IMR-90 (cell line): ENCODE measurements at places on chromosomes 2 and 18. TPM values are rescaled to one million over a fixed set of nuclear protein-coding genes. Genes with fewer than 3 reads are reported as not detected.
A peak's percentile ranks its signal among the peaks of the same experiment; 100 is the strongest.

DNA sequence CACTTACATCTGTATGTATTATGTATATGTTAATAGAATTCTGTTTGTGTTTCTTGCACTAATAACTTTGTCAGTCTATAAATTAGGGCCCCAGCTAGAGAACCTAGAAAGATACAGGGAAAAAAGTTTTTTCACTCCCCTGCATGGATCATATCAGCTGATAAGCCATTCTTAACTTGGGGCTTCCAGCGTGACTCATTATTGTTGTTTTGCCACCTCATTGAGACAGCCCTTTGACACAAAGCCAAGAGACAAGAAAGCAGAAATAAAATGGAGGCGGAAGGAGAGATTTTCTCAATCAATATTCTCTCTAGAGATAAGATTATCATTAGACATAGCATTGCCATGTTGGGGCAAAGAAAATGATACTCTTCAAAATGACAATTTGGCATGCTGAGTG, 93.4 kb downstream of the AKAIN1 start:
- H3K27ac ChIP-seq: no peak overlapping the region
- no peak for DNase-seq
- no peak overlapping the region for H3K4me3 ChIP-seq
- no peaks in the 10 kb centered on the region for H3K27me3 ChIP-seq
- H3K4me1 ChIP-seq: no peaks in the 10 kb centered on the region

GRCh38 chr2:20930928-20931327, 108.0 kb upstream of the LDAH start:
- no peaks in the 10 kb centered on the region for H3K4me1 ChIP-seq
- no peak overlapping the region for H3K27ac ChIP-seq
- peak; percentile 36 for DNase-seq
- H3K27me3 ChIP-seq: no peaks in the 10 kb centered on the region
- no peaks in the 10 kb centered on the region for H3K36me3 ChIP-seq

GRCh38 chr2:126886211-126886915, 12.3 kb upstream of the TEX51 start:
- H3K27me3 ChIP-seq: peaks cover 12% of the 10 kb centered on the region
- DNase-seq: peak; percentile 22
- H3K4me3 ChIP-seq: peak overlapping the region; percentile 28
- no peaks in the 10 kb centered on the region; the same call in 1 of the 2 replicates for H3K4me1 ChIP-seq
- no peak overlapping the region for H3K27ac ChIP-seq

GRCh38 chr2:227862741-227863588, 8.5 kb upstream of the DAW1 start:
- no peak overlapping the region for H3K4me3 ChIP-seq
- H3K4me1 ChIP-seq: peaks cover 10% of the 10 kb centered on the region
- H3K27ac ChIP-seq: peak overlapping the region; percentile 27; the same call in 1 of the 2 replicates
- no peaks in the 10 kb centered on the region for H3K27me3 ChIP-seq
- peak; percentile 83 for DNase-seq

- DNase-seq: no peak
- H3K4me1 ChIP-seq: no peaks in the 10 kb centered on the region
- peaks cover 12% of the 10 kb centered on the region; the same call in 1 of the 2 replicates for H3K27me3 ChIP-seq
- no peaks in the 10 kb centered on the region for H3K36me3 ChIP-seq
These were observed 33.5 kb upstream of the ATG16L1 start for GRCh38 chr2:233217892-233218377.

The SLC14A1 gene
- polyA plus RNA-seq: 18.3 and 20.5 TPM in 2 replicates

The THOC1 gene
- 14.1 and 15.8 TPM in 2 replicates for polyA plus RNA-seq

The DNAH7 gene
- 0.16 and 0.22 TPM in 2 replicates for polyA plus RNA-seq

The CYB5A gene
- polyA plus RNA-seq: 47.9 and 49.5 TPM in 2 replicates

The PLB1 gene
- 0.43 and 0.74 TPM in 2 replicates for polyA plus RNA-seq

The ACTR2 gene
- polyA plus RNA-seq: 98.9 and 141 TPM in 2 replicates

The TUBB8B gene
- polyA plus RNA-seq: not detected in 2 replicates

DNA sequence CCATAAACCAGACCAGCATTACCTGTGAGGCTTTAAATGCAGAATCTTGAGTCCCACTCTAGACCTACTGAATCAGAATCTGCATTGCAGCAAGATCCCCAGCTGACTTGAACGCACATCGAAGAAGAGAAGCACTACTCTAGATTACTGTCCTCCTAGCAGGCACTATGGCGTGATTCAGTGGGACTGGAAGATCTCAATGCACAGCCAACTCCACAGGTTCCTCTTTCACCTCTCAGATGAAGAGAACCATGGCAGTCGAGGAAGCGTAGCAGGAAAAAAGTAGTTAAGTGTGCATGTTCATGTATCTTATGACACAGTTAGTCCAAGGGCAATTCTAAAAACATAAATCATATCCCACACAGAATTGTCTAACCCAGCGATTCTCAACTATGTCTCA, 97.4 kb downstream of the STK39 start:
- H3K4me1 ChIP-seq: peaks cover 13% of the 10 kb centered on the region
- no peaks in the 10 kb centered on the region for H3K36me3 ChIP-seq
- no peaks in the 10 kb centered on the region for H3K27me3 ChIP-seq
- DNase-seq: no peak

- no peak for DNase-seq
- no peaks in the 10 kb centered on the region for H3K36me3 ChIP-seq
- no peaks in the 10 kb centered on the region for H3K4me1 ChIP-seq
- no peak overlapping the region for H3K4me3 ChIP-seq
- H3K27ac ChIP-seq: no peak overlapping the region
These were observed 72.6 kb downstream of the VIT start for GRCh38 chr2:36769106-36769505.

- DNase-seq: no peak
- no peaks in the 10 kb centered on the region for H3K36me3 ChIP-seq
- no peak overlapping the region for H3K27ac ChIP-seq
- no peaks in the 10 kb centered on the region for H3K4me1 ChIP-seq
- no peak overlapping the region for H3K4me3 ChIP-seq
These were observed 182.3 kb upstream of the ST6GAL2 start for GRCh38 chr2:107068069-107068916.

DNA sequence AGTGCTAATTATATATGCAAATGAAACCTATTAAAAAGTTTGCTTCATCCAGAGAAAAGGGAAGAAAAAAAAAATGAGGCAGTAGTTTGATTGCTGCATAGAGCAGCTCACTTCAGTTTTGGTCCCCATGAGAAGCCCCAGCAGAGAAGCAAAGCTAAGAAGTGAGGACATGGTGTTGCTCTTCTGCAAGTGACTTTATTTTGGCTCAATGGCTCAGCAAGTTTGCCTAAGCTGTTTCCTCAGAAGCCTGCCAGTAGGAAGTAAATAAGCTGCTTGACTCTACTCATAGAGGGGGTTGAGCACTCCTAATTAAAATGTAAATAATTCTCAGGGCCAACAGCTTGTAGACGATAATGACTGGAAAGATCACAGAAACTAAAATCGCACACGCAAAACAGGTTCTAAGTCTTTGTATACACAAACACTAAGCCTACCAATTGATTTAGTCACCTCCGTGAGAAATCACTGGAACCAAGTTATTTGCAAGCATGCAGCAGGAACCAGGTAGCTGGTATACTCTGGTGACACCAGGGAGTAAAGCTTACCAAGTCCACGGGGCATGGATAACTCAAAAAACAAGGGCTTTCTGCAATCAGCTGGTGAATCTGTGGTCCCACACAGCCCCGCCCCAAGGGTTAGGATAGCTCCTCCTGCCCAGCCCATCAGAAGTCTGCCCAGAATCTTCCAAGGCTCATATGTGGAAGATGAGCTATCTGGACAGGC, 39.7 kb upstream of the NABP1 start:
- H3K27me3 ChIP-seq: no peaks in the 10 kb centered on the region
- no peak overlapping the region for H3K4me3 ChIP-seq
- H3K27ac ChIP-seq: peak overlapping the region; percentile 86
- DNase-seq: no peak
- H3K4me1 ChIP-seq: peaks cover 20% of the 10 kb centered on the region

DNA sequence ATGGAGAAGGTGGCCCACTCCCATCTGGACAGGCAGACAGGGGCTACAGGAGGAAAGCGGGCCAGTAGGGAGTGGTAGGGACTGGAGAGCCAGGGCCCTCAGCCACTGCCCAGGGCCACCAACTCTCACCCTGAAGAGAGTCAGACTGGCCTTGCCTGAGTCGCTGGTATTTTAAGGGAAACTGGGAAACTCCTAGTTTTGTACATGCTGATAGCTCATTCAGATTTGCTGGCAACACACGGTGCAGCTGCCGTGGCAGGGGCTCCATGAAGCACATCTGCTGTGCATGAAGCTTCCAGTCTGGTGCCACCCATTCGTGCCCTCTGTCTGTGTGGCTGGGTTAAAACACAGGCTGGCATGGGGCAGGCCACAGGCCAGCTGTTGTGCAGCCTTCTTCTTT, 137.3 kb upstream of the GLI2 start:
- no peak for DNase-seq
- H3K4me3 ChIP-seq: no peak overlapping the region
- no peak overlapping the region for H3K27ac ChIP-seq
- H3K4me1 ChIP-seq: peaks cover 13% of the 10 kb centered on the region; the same call in 1 of the 2 replicates

GRCh38 chr18:58662118-58662517, 9.1 kb upstream of the MALT1 start:
- H3K4me3 ChIP-seq: no peak overlapping the region
- no peak for DNase-seq
- peaks cover 2% of the 10 kb centered on the region; the same call in 1 of the 2 replicates for H3K4me1 ChIP-seq
- H3K36me3 ChIP-seq: no peaks in the 10 kb centered on the region
- H3K27me3 ChIP-seq: no peaks in the 10 kb centered on the region

DNA sequence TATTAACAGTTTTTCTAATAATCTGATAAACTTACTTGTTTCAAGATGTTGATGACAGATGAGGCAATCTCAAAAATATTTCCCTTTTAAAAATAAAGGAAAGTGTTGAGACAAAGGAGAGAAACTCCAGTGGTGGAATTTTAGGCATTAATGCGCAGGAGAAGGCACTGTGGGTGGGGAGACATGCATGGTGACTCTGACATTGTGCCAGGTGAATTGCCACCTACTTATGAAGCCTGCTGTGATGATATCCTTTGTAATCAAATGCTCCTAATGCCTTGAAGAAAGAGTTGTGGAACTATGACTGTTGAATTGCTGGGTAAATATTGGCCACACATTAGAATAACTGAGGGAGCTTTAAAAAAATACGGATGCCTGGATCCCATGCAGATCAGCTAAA, 101.4 kb downstream of the PLA2R1 start:
- no peak for DNase-seq
- no peak overlapping the region for H3K4me3 ChIP-seq
- H3K27ac ChIP-seq: no peak overlapping the region

- H3K36me3 ChIP-seq: no peaks in the 10 kb centered on the region
- no peak overlapping the region for H3K4me3 ChIP-seq
- DNase-seq: no peak
- H3K4me1 ChIP-seq: no peaks in the 10 kb centered on the region
- H3K27me3 ChIP-seq: no peaks in the 10 kb centered on the region; the same call in 1 of the 2 replicates
- H3K27ac ChIP-seq: no peak overlapping the region
These were observed 2.8 kb upstream of the TMEM131 start for GRCh38 chr2:97998431-97999005.

The TMEM247 gene
- polyA plus RNA-seq: not detected in 2 replicates

GRCh38 chr18:67730886-67731285, 214.4 kb upstream of the DSEL start:
- H3K4me1 ChIP-seq: no peaks in the 10 kb centered on the region
- no peak overlapping the region for H3K4me3 ChIP-seq
- no peaks in the 10 kb centered on the region for H3K36me3 ChIP-seq
- DNase-seq: peak; percentile 76

The CYP27C1 gene
- polyA plus RNA-seq: not detected in 2 replicates

- no peak overlapping the region for H3K4me3 ChIP-seq
- H3K36me3 ChIP-seq: no peaks in the 10 kb centered on the region
- H3K27ac ChIP-seq: no peak overlapping the region
- H3K4me1 ChIP-seq: no peaks in the 10 kb centered on the region
These were observed 182.7 kb downstream of the RPIA start for GRCh38 chr2:88874063-88874657.

- H3K4me1 ChIP-seq: no peaks in the 10 kb centered on the region
- peak; percentile 13 for DNase-seq
These were observed 138.1 kb downstream of the WDR7 start for GRCh38 chr18:56789004-56789888.

The SERPINB3 gene
- not detected in 2 replicates for polyA plus RNA-seq

DNA sequence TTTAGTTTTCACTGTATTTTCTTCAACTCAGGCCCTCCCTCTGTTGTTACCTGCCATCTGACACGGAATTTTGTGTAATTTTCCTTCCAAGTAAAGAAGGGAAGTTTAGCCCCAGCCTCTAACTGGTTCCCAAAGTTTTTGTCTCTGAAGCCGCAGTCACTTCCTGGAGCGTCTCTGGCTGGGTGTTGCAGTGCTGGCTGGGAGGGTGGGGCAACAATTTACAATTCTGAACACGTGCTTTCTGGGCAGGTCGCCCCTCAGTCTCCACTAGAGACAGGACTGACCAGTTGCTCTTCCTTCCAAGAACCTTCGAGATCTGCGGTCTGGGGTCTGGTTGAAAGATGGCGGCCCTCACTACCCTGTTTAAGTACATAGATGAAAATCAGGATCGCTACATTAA, 3.5 kb downstream of the CNDP2 start:
- H3K27ac ChIP-seq: no peak overlapping the region
- no peak for DNase-seq
- H3K4me3 ChIP-seq: no peak overlapping the region
- H3K36me3 ChIP-seq: peaks cover 24% of the 10 kb centered on the region

GRCh38 chr2:85173909-85174308, 40.7 kb downstream of the TCF7L1 start:
- DNase-seq: peak; percentile 23
- no peaks in the 10 kb centered on the region for H3K27me3 ChIP-seq
- no peak overlapping the region for H3K4me3 ChIP-seq
- peaks cover 30% of the 10 kb centered on the region for H3K4me1 ChIP-seq
- no peak overlapping the region for H3K27ac ChIP-seq

DNA sequence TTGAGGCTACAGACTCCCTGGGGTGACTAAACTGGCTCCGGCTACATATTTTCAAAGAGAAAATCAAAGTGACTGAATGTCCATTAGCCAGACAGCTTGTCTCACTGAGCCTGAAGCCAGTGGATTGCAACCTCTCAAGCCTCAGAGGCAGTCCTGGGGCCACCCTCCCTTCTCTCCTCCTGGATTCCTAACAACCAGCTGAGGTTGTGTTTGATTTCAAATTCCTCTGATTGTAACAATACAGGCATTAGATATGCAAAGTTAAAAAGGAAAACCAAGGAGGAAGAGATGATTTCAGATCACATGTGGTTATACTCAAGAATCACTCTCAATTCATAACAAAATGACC, 101.0 kb upstream of the LMAN1 start:
- H3K27ac ChIP-seq: peak overlapping the region; percentile 36; the same call in 1 of the 2 replicates
- no peak overlapping the region for H3K4me3 ChIP-seq
- peaks cover 5% of the 10 kb centered on the region for H3K4me1 ChIP-seq
- DNase-seq: peak; percentile 40

The RAPGEF4 gene
- polyA plus RNA-seq: 1.7 and 1.8 TPM in 2 replicates

The RBKS gene
- polyA plus RNA-seq: 1.1 and 1.4 TPM in 2 replicates

DNA sequence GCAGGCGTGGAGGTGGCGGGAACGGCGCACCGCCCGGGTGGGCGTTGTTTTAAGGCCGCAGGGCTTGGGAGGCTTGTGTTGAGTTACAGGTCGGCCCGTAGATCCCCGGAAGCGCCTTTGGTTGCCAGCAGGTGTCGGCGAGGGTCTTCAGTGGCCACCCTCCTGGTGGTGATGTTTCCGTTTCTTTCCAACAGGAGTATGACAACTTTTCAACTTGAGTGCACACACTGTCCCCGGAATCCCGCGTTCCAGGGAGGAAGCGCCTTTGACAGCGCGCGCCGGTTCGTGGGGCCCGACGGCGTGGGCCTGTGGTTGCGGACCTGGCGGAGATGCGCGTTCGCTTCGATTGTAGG, 1.0 kb upstream of the HDAC4 start:
- no peak for DNase-seq
- no peaks in the 10 kb centered on the region; the same call in 1 of the 2 replicates for H3K27me3 ChIP-seq
- 0 out of 2 replicates have a peak, but pooled peaks cover 4% of the 10 kb centered on the region for H3K36me3 ChIP-seq
- H3K27ac ChIP-seq: peak overlapping the region; percentile 91
- H3K4me3 ChIP-seq: peak overlapping the region; percentile 94
